ENCODE measurements at places on chromosomes 13 and 19.
A peak's percentile ranks its signal among the peaks of the same experiment; 100 is the strongest.

DNA sequence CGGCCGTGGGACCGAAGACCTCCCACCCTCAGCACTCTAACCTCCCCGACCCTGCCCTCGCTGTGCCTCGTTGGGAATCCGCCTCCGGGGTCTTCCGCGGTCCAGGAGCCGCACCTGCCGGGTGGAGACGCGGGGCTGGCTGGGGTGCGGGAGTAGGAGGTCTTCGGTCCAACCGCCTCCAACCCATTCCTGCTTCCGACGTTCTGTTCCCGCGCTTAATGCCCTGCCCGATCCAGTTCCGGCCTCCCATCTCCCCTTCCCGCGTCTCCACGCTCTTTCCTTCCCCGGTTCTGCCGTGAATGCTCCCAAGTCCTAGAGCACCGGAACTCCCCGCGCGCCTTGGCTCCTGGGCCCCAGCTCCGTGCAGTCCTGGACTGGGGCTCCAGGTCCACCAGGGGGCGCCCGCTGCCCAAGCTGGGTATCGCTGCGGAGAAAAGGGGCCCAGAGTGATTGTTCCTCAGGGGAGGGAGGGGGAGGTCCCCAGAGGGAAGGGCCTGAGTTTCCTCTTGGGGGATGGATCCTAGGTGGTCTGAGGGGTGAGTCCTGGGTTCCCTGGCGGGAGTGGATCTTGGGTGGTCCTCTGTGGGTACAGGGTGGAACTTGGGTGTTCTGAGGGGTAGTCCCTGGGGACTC, 14.1 kb upstream of the TNFSF9 start:
- DNase-seq: peak; percentile 79

DNA sequence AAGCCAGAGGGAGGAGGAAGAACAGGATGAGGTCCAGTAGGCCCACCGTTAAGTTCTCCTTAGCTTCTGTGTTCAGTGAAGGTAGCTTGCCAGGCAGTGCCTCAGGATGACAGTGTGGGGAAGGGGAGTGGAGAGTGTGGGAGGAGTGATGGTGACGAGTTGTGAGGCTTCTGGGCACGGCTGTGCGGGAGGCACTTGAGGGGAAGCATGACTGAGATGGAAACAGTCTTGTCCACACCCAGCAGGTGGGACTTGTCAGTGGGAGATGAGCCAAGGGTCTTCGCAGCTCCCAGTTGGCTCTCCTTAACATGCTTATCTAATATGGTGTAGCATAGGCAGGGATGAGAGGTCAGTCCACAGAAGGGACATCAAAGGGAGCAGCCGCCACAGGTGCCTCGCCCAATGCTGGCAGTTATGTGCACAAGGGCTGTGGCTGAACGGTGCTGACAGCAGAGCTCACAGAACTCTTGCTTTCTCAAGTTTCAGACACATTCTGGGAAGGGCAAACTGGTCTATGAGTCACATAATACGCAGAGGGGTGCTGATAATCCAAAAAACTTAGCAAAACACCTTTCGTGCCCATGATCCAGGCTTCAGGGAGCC, 47.5 kb downstream of the OXGR1 start:
- no peak for DNase-seq

GRCh38 chr13:44399074-44399473, 25.4 kb downstream of the SERP2 start:
- no peak for DNase-seq

DNA sequence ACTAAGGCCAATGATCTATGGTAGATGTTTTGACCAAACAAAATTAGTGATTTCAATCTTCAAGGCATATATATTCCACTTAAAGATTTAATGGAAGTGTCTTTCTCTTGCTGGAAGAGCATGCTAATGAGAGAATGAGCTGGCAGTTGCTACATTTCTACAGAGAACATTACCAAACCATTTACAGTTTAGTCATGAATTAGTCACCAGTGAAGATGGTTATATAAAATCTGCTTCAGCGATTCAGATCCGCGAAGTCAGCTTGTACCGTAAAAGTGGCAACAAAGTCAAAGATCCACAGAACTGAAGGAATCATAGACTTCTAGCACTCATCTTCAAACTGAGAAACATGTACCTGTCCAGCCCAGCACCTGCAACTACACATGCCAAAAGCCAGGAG, 156.3 kb downstream of the SLITRK5 start:
- DNase-seq: peak; percentile 1

DNA sequence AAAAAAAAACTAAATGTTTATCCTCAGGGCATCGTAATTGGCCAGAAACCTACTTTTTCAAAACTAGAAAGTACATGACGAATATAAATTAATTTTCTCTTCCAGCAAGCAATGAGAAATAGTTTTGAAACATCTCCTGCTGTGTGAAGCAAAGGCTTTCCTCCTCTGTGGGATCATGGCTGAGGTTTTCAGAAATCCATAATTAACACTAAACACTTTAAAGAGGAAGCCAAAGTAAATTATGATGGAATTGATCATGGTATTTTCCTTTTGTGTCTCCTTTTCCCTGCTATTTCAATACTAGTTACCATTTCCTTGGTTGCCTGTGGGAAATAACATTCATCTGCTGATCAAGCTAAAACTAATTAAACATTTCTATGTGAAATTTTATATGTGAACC, 1413.8 kb upstream of the PCDH20 start:
- DNase-seq: no peak

DNA sequence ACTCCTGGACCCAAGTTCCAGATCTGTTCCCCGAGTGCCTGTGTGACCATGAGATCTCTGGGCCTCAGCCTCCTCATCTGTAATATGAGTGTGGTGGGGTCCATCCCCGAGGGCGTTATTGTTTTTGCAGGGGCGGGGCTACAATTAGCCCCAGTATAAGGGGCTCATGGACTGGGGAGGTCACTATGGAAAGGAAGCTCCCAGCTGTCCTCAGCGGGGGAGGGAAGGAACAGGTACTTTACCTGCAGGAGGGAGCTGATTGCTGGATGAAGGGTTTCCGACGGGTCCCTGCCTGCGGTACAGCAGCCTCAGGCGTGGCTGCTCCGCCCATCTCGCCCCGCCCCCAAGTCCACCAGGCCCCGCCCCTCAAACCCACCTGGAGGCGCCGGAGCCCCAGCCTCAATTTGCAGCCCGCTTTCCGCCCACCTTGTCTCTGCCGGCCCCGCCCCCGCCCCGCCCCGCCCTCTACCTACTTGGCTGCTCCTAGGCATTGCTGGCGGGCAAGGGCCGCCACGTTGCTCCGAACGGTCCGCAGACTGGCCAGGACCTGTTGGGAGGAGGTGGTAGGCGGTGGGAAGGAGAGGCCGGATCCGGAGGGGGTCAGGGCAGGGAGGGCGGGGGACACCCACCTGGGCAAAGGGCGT, 5.5 kb downstream of the PDE4C start:
- no peak for DNase-seq

DNA sequence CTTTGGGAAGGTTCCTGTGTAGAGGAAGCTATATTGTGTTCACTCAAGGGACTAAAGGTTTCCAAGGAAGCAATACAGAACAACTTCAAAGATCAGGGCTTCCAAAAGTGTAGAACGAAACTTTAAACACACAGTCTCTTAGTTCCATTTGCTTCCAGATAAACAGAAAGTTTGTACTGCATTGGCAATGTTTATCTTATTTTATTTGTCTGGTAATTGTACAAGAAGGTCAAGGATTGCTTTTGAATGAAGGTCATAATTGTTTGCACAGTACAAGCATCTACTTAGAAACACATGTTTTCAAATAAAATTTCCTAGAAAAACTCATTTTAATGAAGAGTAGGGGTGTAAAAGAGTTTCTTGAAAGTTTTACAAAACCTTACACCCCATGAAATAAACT, 712.7 kb upstream of the SGCG start:
- no peak for DNase-seq

DNA sequence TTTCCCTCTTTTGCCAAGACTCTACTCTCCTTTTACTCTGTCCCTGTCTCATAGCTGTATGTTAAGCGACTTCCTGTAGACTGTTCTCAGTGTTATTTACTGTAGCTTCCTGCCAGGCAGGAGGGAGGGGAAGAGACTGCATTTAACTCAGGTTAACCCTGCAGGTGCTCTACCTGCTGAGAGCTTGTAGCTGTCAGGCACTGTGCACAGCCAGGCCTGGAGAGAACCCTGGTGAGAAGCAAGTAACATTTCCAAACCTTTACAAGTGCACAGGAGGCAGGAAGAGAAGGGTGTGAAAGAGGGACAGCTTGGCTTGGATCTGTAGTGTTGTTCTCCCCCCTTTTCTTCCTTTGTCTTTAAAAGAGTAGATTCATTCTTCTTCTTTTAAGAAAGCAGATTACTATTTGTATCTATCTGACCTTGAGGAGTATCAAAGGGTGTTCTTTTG, 167.1 kb downstream of the LMO7 start:
- no peak for DNase-seq

DNA sequence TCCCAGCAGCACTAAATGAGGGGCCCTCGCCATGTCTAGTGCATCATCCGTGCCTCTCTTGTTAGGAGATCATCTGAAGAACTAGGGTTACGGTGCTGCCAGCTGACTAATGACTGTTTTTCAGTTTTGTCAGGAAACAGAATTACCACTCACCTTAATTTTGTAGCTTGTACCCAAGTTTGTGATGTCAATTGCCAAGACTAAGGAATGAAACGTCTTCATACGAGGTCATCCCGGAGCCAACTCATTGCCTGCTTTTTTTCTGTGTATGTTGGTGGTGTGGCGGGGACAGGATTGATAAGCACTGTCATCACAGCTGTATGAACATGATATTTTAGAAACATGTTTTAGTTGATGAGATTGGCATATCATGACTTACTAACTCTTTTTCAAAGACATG, 100.6 kb downstream of the TNFRSF19 start:
- no peak for DNase-seq

- DNase-seq: no peak
Measured at GRCh38 chr19:7395360-7396066, 46.8 kb downstream of the ARHGEF18 start.

GRCh38 chr13:99575376-99576120, 74.3 kb downstream of the TM9SF2 start:
- DNase-seq: no peak

GRCh38 chr19:1453525-1454364, 3.8 kb downstream of the APC2 start:
- DNase-seq: peak; percentile 71

DNA sequence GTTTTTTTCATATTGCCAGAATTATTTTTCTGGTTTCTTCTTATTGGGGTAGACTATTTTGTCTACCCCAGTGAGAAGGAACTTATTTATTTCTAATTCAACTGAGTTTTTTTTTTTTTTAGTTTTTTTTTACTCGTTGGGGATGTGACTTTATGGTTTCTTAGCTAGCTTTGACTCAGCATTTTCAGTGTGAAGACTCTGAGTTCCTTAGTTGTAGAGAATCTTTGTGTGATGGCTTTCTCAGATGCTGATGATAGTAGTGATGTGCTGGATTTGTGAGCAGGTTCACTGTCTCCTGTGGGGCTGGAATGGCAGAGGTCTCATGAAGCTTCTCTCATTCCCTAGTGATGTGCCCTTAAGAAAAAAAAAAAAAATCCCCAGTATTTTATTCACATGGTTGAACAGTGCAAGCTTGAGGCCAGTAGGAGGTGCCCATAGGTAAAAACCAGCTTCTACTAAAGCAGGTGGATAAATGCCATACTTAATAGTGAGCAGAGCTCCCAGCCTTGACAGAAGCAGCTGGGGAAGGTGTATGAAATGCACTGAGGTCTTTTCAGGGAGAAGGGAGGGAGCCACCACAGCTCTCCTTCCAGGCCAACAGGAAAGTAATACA, 106.2 kb upstream of the KLF5 start:
- DNase-seq: no peak

GRCh38 chr19:23783636-23784035, 24.9 kb upstream of the ZNF681 start:
- no peak for DNase-seq

- DNase-seq: no peak
Measured at GRCh38 chr19:49573009-49573408, 7.3 kb downstream of the NOSIP start.

- no peak for DNase-seq
Measured at GRCh38 chr13:86383561-86383960, 584.3 kb upstream of the SLITRK6 start.

GRCh38 chr13:44902738-44903137, 86.5 kb downstream of the NUFIP1 start:
- DNase-seq: no peak

GRCh38 chr19:35075202-35076025, 33.9 kb downstream of the HPN start:
- no peak for DNase-seq

GRCh38 chr19:49937750-49938381, 8.6 kb upstream of the NUP62 start:
- DNase-seq: peak; percentile 81

GRCh38 chr19:31312009-31312676, 37.1 kb downstream of the TSHZ3 start:
- DNase-seq: peak; percentile 27

- peak; percentile 40 for DNase-seq
Measured at GRCh38 chr13:95298971-95299621, 2.2 kb downstream of the ABCC4 start.
